Stimulated activated CD4-positive, alpha-beta T cell treated with anti-CD3 and anti-CD28 coated beads, Interleukin-12 subunit alpha, Interleukin-12 subunit beta, amount 100 ng/mL, for 4 hours (primary cell): ENCODE measurements at places on chromosomes 12 and 14.

GRCh38 chr14:87805315-87805723 is 187.7 kb downstream of the GALC start:
- peak; percentile 40 for DNase-seq

GRCh38 chr14:56131865-56132833 is 13.9 kb downstream of the PELI2 start:
- no peak for DNase-seq

GRCh38 chr12:74286254-74286653 is 251.4 kb upstream of the ATXN7L3B start:
- DNase-seq, result no peak

- DNase-seq, result no peak
These were observed 51.7 kb downstream of the ADGRD1 start for GRCh38 chr12:131005161-131006035.

DNA sequence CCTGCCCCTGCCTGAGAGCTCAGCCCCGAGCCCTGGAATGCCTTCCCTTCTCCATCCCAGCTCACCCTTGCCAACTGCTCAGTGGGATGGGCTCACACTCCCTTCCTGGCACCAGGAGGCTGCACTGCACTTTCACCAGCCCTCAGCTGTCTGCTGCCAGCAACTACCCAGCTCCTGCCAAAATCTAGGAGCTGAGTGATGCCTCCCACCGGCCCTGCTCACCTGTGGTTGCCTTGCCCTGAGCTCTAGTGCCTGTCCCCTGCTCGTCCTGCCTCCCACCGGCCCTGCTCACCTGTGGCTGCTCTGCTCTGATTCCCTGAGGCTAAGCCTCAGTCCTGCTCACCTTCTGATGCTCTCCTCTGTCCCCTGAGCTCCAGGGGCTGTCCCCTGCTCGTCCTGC is 119.8 kb downstream of the TMEM121 start:
- no peak for DNase-seq

DNA sequence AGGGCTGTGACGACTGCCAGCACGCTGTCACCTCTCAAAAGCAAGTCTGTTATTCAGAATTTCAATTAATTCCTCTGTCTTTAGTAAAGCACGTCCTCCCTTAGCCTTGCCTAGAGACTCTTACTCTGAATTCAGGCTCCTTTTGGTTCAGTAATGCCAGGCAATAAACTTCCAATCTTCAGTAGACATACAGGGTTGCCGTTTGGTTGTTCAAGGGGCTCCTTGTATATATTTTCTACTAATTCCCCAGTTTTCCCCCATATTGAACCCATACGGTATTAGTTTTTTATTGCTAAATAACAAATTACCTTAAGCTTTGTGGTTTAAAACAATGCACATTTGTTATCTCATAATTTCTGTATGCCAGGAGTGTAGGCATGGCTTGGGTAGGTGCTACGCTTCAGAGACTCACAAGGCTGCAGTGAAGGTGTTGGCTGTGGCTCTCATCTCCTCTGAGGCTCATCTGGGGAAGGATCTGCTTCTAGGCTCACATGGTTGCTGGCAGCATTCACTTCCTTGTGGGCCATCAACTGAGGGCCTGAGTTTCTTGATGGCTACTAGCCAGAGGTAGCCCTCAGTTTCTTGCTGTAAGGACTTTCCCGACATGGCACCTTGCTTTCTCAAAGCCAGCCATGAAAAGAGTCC is 7.3 kb upstream of the CLECL1 start:
- DNase-seq, result no peak

- peak; percentile 5 for DNase-seq
These were observed 43.6 kb upstream of the APPL2 start for GRCh38 chr12:105279460-105280056.

- DNase-seq, result no peak
These were observed 82.7 kb downstream of the ADCK1 start for GRCh38 chr14:77882636-77883035.

DNA sequence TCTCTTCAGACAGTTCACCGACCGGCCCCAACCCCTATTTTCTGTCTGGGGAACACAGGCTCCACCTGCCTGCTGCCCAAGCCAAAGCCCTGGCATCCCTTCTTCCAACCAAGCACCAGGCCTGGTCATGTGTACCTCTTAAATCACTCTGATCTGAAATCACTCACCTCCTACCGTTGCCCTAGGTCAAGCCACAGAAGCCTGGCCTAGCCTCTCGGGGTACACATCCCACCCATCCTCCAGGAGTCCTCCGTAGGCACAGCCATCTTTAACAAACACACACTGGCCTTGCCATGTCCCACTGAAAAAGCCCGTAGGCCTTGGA is 81.8 kb downstream of the IRF2BPL start:
- DNase-seq, result no peak

DNA sequence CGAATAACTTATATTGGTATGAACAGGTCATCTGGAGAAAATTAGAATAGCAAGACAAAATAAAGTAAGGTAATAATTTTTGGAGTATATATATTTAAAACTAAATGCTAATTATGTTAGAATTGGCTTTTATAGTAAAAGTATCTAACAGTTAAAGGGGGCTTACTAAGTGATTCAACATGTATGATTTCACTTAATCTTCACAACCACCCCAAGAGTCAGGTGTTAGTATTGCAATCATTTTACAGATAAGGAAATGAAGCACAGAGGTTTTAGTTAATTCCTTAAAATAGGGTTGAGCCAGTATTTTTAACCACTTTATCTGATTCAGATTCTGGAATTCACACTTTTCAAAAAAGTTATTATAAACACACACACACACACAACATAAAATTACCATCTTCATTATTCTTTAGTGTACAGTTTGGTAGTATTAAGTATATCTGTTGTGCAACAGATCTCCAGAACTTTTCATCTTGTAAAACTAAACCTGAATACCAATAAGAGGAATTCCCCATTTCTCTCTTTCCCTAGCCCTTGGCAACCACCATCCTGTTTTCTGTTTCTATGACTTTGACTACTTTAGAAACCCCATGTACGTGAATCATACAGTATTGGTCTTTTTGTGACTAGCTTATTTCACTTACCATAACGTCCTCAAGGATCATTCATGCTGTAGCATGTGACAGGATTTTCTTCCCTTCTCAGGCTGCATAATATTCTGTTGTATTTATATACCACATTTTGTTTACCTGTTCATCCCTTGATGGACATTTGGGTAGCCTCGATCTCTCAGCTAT is 12.5 kb downstream of the A2M start:
- no peak for DNase-seq

GRCh38 chr14:66442953-66443571 is 43.1 kb upstream of the CCDC196 start:
- no peak for DNase-seq

- DNase-seq, result no peak
These were observed 305.2 kb upstream of the PDE3A start for GRCh38 chr12:20063116-20063515.

DNA sequence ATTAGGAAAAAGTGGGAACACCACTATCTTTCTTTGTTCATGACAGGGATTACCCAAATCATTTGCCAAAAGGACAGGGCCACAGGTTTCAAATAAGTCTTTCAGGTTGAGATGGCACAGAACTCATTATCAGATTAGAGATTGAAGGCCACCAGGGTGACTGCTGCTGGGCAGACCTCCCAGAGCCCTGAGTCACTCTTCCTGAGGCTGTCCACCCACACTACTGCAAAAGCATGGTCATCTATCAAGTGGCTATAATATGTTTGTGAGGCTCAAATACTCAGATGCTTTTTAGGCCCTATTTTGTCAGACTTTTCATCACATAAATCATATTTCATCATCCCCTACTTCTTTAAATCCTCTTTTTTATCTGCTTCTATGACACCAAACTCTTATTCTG is 155.3 kb upstream of the CCDC196 start:
- DNase-seq, result no peak

DNA sequence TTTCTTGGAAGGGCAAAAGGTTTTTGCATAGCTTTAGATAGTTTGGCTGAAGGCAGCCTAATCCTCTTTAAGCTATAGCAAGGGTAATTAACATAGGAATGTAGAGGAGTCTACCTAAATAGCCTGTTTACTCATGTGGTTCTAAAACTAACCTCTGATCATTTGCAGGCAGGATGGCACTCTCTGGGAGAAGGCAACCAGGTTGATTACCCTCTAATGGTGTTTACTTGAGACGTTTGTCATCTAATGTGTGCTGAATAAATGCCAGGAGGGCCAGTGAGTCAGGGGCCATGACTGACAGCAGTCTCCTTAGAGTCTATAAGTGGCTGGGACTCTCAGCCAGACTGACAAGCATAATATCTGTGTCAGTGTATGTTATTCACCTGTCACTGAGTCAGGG is 286.4 kb downstream of the PCNX1 start:
- DNase-seq, result no peak

DNA sequence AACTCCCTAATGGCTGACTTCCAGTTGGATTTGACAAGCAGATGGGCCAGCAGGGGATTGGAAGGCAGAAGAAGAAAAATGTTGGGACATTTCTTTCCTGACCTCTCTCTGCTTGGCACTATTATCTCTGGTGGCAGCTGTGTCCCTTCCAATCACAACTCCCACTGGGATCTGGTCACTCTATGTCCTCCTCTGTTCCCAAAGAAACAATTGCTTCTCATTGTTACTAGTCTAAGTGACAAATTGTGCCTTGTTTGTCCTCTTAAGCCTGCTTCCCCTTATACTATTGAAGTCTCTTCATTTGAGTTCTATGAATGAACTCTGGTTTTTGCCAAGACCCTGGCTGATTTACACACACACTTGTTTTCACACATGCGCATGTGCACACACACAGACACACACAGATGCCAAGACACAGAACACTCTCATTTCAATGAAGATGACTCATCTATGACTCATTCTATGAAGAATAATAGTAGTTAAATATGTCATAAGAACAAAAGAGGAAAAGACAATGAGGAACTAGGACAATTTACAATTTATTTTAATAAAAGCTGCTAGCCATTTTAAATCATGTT is 83.0 kb upstream of the FAR2 start:
- DNase-seq, result no peak

GRCh38 chr14:65533736-65534404 is 121.3 kb downstream of the FUT8 start:
- DNase-seq, result no peak

GRCh38 chr12:123127182-123127495 is 23.8 kb downstream of the PITPNM2 start:
- no peak for DNase-seq

GRCh38 chr12:128938886-128939285 is 85.6 kb downstream of the GLT1D1 start:
- no peak for DNase-seq

DNA sequence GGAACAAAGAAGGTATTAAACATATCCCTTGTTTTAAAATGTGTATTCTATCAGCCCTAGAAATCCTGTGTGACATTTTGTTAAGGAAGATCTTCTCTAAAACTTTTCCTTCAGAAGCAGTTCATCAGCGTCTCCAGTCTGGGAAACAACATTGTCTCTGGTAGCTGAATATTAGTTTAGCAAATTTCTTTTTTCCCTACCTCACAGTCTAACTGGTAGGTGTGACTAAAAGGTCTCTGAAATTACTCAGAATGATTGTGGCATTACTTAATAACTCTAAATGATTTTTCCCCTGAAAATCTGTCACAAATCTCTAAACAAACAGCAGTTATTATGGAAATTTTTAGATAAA is 1044.8 kb downstream of the FLRT2 start:
- no peak for DNase-seq

DNA sequence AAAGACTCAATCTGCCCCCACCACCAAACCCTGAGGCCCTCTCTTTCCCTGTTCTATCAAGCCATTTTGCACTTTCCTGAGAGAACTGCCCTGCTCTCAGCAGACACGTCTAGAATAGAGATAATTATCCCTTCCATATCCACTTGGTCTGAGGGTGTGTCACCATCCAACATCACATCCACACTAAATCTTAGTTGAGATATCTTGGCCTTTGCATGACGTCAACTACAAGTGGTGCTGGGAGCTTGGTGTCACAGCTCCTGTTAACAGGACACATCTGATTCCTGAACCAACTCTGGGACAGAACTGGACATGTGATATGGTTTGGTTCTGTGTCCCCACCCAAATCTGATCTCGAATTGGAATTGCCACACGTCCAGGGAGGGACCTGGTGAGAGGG is 1109.2 kb downstream of the TMEM121 start:
- DNase-seq, result no peak

DNA sequence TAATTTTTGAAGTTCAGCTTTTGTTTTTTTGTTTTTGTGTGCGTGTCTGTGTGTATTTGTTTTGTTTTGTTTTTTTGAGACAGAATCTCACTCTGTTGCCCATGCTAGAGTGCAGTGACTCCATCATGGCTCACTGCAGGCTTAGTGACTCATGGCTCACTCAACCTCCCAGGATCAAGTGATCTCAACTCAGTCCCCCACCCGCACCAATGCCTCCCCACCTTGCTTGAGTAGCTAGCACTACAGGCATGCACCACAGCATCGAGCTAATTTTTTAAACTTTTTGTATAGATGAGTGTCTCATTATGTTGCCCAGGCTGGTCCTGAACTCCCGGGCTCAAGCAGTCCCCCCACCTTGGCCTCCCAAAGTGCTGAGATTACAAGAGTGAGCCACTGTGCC is 981.4 kb downstream of the BCL11B start:
- DNase-seq, result peak; percentile 16

- DNase-seq, result no peak
These were observed 10.8 kb upstream of the ACTR6 start for GRCh38 chr12:100189636-100190394.

DNA sequence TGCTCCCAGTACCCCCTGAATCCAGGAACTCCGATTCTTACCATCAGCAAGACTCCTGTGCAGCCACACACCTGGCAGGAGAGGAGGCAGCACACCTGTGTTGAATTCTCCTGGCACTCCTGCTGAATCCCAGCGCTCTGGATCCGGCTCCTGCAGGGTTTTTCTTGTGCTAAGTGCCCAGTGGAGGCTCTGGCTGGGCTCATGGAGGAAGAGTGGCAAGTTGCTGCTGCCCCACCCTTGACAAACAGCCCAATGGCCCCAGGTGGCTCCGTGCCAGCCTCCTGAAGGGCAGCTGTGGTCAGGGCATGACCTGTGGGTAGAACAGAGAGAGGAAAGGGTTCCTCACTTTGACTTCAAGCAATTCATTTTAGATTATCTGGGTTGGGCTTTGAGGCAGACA is 20.0 kb downstream of the CRACR2A start:
- no peak for DNase-seq
